ENCODE measurements at places on chromosomes 4 and X.
A peak's percentile ranks its signal among the peaks of the same experiment; 100 is the strongest.

DNA sequence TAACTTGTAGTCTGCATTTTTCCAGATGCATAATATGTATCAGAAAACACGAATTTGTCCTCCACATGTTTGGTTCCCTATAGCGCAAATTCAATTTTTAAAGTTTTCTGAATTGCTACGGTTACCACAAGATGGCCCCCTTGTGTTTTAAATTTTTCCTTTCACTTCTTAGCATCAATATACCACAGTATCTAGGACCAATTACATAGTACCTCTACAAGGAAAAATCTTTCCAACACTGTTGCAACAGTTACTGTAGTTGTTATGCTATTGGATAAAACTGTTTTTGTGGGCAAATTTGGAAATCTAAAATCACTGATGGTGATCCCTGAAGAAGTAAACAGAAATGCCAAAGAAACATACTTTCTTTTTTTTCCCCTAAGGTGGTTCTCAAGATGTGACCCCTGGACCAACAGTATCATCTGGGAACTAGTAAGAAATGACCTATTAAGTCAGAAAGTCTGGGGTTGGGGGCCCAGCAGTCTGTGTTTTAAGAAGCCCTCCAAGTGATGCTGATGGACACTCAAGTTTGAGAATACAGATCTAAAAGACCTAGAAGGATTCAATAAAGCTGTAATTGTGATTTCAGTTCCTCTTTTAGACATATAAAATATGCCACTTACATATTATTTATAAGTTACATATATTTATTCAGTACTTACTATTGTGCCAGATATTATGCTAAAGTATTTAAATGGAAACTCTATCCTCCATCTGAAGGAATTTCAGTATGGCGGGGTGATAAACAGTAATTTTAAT is 3.1 kb downstream of the ZGRF1 start:
- no peak for DNase-seq

GRCh38 chr4:128573781-128574508 is 235.6 kb upstream of the JADE1 start:
- no peak for DNase-seq

DNA sequence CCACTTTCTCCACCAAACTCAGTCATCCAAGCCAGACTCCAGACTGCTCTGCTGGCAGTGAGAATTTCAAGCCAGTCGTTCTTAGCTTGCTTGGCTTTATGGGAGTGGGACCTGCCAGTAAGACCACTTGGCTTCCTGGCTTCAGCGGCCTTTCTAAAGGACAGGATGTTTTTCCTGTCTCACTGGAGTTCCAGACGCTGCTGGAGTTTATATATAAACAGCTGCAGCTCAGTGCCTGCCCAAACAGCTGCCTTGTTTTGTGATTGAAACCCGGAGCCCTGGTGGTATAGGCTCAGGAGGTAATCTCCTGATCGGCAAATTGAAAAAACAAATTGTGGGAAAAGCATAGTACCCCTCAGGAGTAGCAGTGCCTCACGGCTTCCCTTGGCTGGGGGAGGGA is 1165.8 kb upstream of the ADGRL3 start:
- no peak for DNase-seq

DNA sequence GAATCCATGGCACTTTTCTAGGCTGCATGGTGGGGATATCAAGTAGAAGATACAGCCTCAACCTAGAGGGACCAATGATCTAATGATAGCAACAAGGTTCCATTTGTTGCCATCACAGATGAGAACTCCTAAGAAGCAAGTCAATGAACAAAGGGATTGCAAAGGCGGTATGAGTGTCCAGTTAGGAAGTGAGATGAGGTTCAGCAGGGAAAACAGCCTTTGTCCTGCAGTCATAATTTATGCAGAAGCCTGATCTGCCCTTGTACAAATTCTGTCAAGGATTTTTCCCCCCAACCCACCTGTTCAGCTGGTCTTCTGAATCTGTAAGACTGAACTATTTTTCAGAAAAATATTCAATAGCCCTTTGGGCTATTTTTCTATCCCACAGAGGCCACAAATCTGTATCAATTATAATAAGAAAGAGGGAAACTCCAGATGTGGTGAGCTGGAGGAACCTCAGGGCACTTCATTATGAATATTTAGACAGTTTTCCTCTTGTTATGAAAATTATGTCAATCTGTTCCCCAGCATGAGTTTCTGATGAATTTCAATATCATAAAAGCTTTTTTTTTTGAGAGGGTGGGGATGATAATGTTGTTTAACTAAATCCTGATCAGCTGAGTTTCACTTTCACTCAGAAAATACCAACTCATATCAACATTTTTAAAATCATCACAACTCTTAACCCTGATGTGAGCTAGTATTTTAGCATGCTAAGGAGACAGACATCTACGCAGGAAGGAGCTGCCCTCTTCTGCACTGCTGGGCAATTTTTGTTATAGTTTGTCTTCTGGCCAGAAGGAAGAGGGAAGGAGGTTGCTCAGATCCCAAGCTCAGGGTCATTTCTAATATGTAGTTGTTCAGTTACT is 127.2 kb upstream of the MAP3K15 start:
- DNase-seq = no peak

- no peak for DNase-seq
Measured at GRCh38 chr4:76883147-76883546, 14.8 kb downstream of the SOWAHB start.

- DNase-seq = no peak
Measured at GRCh38 chr4:27412613-27413012, 552.0 kb downstream of the STIM2 start.

DNA sequence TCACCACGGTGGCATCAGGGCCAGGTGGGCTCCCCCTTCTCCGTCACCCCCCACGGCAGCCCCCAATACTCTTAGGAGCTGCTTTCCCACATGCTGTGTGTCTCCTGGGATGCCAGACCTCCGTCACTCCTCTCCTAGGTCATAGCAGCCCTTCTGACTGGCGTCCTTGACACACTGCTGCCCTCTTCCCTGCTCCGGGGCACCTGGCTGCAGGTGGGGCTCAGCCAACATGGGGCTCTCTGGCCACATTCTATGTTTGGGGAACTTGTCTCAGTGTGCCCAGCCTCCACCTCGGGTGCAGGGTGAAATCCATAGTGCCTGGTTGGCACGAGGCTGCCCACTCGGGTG is 13.8 kb downstream of the TMEM175 start:
- DNase-seq = no peak

DNA sequence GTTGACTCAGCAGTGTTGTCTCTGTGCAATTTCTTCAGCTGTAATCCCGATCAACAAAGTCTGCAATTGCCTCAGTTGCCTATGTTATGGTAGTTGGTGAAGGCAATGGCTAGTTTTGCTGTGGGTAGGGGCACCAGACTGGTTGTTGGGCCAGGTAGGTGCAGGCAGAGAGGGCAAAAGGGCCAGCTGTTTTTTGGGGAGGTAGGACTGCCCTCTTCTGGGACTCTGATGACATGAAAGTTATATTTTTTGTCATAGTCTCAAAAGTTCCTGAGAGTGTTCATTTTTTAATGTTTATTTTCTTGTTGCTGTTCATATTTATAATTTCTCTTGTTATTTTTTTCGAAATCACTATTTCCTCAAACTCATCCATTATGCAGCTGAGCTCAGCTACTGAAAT is 25.1 kb downstream of the DCAF12L2 start:
- no peak for DNase-seq

DNA sequence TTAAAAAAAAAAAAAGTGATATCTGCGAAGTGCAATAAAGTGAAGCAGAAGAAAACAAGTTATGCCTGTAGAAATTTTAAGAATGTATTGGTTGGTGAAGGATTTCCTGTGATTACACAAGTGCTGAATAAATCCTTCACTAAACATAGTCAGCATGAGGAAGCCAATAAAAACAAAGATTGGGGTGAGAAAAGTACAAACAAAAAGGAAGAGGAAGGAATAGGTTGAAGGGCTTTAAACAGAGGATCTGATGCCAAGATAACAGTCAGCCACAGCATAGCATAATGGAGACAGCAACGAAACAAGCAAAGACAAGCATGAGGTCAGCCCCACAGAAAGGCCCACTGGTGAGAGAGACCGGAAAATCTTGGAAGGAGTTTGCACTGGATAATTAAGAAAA is 372.2 kb downstream of the ADAM29 start:
- no peak for DNase-seq

- no peak for DNase-seq
Measured at GRCh38 chr4:186227221-186227620, at the start of gene KLKB1. KLKB1 (plus strand) TSS chr4:186227507; CDS start chr4:186228196, 689 bp downstream.

DNA sequence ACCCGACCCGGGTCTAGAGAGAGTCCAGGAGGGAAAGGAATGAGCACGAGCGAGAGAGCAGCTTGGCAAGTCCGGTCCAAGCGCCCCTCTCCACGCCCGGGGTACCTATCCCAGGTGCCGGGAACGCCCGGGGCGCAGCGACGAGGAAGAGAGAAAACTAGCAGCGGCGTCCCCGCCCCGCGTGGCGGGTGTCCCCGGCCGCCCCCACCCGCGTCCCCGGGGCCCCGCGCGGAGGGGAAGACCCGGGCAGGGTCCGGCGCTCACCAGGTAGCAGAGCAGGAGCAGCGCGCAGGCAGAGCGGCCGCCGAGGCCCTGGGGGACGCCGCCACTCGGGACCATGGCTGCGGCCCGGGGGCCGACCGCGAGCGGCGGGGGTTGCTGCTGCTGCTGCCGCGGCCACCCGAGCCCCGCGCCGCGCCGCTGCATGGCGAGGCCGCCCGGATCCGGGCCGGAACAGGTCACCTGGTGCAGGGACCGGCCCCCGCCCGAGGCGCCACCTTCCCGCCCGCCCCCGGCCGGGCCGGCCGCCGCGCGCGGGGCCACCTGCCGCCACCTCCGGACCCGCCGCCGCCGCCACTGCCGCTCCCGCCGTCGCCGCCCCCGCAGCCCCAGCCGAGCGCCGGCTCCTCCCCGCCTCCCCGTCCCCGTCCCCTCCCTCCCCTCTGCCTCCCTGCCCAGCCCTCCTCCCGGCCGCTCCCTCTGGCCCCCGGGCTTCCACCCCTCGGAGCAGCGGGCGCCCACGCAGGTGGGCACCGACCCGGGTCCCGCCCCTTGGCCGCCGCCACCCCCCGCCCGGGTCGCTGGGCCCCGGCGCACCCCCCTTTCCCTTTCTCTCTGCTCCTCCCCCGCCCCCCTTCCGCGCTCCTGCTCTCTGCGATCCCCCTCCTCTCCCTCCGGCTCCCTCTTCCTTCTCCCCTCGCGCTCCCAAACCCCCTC is at the start of gene SEL1L3:
SEL1L3 (minus strand) TSS at position 578 of the 936 bp plus-strand sequence; CDS start at position 426, 152 bp downstream.
- peak; percentile 89 for DNase-seq

GRCh38 chrX:9436812-9437211 is 28.0 kb upstream of the TBL1X start:
- no peak for DNase-seq

GRCh38 chr4:78846258-78846657 is 70.1 kb downstream of the BMP2K start:
- DNase-seq = no peak

DNA sequence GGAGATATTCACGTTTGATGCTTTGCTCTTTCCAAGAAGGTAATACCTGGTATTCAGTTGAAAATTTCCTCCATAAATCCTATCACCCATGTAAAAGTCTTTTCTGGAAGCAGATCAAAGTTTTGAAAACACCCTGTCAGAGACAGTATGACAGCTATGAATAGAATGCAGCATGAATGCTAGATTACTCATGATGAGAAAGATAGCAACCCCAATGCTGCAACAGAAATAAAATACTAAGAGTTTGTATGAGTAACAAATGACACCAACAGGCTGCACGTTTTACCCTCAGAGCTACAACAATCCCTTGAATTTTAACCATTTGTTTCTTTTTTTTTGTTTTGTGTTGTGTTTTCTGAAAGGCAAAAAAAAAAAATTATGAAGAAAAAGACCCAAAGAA is 108.6 kb downstream of the ARHGAP6 start:
- DNase-seq = no peak

DNA sequence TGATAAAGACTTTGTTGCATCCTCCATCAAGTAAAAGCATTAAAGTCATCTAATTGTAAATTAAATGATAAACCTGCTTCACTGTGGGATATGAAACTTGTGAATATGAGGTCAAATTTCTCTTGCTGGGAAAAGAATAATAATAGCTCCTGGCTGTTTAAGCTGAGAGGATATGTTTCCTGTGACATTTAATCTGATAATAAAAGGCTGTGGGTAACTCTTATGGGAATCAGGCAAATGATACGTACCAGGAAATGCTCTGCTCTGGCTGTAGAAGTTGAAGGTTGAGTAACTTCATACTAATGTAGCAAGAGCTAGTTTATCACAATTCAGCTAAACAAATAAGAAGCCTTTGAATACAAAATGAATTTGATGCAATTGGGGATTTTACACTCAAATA is 574.6 kb downstream of the RAPGEF2 start:
- DNase-seq = no peak

DNA sequence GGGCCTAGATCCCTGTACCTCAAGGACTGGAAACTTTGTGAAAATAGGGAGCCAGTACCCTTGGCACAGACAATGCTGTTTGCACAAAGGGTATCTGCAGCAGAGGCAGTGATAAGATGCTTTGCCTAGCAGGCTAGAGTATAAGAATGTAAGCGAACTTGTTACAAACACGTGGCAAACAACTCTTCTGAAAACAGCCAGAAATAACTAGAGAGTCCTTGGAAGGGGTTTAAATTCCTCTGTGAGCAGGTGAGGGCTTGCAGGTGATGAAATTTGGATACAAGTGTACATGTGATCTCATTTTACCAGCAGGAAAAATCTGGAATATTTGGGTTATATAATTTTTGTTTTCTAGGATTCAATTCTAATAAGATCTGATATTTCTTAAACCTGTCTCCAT is 18.6 kb upstream of the ACSL4 start:
- no peak for DNase-seq

DNA sequence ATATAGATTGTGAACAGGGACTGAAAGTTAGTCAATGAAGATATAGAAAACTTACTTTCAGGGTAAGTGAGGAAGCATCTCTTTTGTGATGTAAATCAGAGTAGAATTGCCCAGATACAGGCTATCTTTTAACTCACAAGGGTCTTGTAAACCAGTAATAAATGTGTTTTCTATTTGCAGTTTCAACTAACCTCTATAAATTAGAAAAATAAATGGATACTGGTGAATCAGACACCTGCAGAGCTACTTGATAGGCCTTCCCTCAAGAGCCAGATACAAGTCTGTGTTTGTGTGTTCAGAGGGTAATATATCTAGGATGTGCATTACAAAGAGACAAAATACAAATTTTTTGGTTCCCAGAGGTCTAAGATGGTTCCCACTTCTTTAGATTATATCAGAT is 82.9 kb downstream of the DCLK2 start:
- no peak for DNase-seq

- no peak for DNase-seq
Measured at GRCh38 chr4:39987485-39987884, 9.8 kb upstream of the PDS5A start.

GRCh38 chrX:100606753-100607152 is 22.0 kb downstream of the TNMD start:
- no peak for DNase-seq

DNA sequence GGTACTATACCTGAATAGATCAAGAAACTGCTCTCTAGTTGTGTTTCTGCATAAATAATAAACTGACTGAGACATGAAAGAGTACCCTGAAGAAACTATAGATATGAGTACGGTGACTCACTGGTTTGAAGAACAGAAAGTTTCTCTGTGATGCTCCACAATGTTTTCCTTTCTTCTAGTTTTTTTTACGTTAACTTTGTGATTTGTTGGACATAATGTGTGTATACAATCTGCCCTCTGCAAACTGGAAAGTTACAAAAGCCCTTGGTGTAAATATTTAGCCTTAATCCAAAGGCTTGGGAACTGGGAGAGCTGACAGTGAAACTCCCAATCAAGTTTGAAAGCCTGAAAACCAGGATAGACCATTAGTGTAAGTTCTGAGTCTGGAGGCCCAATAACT is 31.6 kb upstream of the PAPSS1 start:
- DNase-seq = no peak

- no peak for DNase-seq
Measured at GRCh38 chr4:66974665-66975064, 570.6 kb downstream of the CENPC start.
